ENCODE measurements at places on chromosomes 12 and 14. TPM values are rescaled to one million over a fixed set of nuclear protein-coding genes. Genes with fewer than 3 reads are reported as not detected.

- H3K27ac ChIP-seq = no peak overlapping the region
- no peaks in the 10 kb centered on the region for H3K4me1 ChIP-seq
- DNase-seq = no peak
These were observed 1338.8 kb upstream of the SEL1L start for GRCh38 chr14:82872494-82872893.

DNA sequence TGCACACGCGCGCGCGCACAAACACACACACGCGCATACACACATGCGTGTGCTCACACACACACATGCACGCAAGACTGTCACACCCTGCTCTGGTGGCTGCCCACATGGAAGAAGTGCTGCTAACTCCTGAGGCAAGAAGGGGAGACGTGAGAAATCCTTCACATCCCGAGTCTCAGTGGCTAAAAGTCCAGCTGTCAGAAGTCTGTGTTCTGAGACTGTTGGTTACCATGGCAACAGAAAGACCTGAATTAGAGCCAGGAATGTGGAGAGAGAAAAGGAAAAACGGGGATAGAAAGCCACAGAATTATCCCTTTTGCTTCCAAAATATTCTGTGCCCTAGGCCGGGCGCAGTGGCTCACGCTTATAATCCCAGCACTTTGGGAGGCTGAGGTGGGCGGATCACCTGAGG lies 71.2 kb downstream of the PPFIBP1 start:
- H3K36me3 ChIP-seq = peaks cover 2% of the 10 kb centered on the region
- peak; percentile 44 for DNase-seq
- H3K4me1 ChIP-seq = no peaks in the 10 kb centered on the region
- no peak overlapping the region for H3K4me3 ChIP-seq

- peaks cover 36% of the 10 kb centered on the region for H3K4me1 ChIP-seq
- peak within 1 kb of the TSS; percentile 69 for H3K4me3 ChIP-seq
- DNase-seq = peak; percentile 72
These were observed at the start of gene PLXNC1 for GRCh38 chr12:94147991-94148738. Gene PLXNC1, plus strand, starts transcription at chr12:94148577. Its CDS starts 395 bp downstream, at chr12:94148972.

- H3K27me3 ChIP-seq = no peaks in the 10 kb centered on the region
- H3K27ac ChIP-seq = no peak overlapping the region
- H3K36me3 ChIP-seq = no peaks in the 10 kb centered on the region
- no peak for DNase-seq
- H3K4me3 ChIP-seq = no peak overlapping the region
These were observed 6.7 kb downstream of the CLEC12A start for GRCh38 chr12:9977916-9978315.

- H3K27ac ChIP-seq = no peak overlapping the region
- H3K4me1 ChIP-seq = peaks cover 18% of the 10 kb centered on the region
- no peak overlapping the region for H3K4me3 ChIP-seq
- DNase-seq = no peak
- H3K27me3 ChIP-seq = no peaks in the 10 kb centered on the region
- H3K36me3 ChIP-seq = no peaks in the 10 kb centered on the region
These were observed 8.5 kb upstream of the CDC42BPB start for GRCh38 chr14:103065861-103066260.

- H3K27ac ChIP-seq = no peak overlapping the region
- H3K27me3 ChIP-seq = peaks cover 21% of the 10 kb centered on the region
- DNase-seq = no peak
- H3K4me3 ChIP-seq = no peak overlapping the region
These were observed 51.8 kb upstream of the ESRRB start for GRCh38 chr14:76324133-76324532.

DNA sequence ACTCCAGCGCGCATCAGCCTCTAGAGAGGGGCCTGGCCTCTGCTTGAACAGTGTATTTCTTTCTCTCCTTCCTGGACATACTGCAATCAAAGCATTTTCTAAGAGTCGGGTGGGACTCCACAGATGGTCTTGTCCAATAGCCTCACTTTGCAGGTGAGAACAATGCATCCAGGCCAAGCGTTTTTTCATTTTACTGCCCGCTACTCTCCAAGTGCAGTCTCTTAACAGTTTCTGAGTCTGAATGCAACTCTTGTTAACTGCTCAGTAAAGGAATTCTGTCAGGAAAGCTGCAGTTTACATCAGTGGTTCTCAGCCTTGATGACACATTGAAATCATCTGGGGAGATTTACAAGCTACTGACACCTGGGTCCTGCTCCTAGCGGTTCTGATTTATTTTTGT lies 57.0 kb downstream of the IRF2BPL start:
- peaks cover 11% of the 10 kb centered on the region for H3K4me1 ChIP-seq
- peak overlapping the region; percentile 43 for H3K27ac ChIP-seq
- H3K27me3 ChIP-seq = no peaks in the 10 kb centered on the region
- no peaks in the 10 kb centered on the region for H3K36me3 ChIP-seq

AMN gene
- 327 TPM for polyA plus RNA-seq

FOXN4 gene
- 0.10 TPM for polyA plus RNA-seq
